NCI-H526 (cell line): ENCODE measurements at places on chromosomes 16 and 17.

GRCh38 chr16:31298958-31299357, 39.2 kb downstream of the ITGAM start:
- no peak for DNase-seq

- DNase-seq, result no peak
Observed at GRCh38 chr16:19704321-19705145, 13.5 kb downstream of the KNOP1 start.

DNA sequence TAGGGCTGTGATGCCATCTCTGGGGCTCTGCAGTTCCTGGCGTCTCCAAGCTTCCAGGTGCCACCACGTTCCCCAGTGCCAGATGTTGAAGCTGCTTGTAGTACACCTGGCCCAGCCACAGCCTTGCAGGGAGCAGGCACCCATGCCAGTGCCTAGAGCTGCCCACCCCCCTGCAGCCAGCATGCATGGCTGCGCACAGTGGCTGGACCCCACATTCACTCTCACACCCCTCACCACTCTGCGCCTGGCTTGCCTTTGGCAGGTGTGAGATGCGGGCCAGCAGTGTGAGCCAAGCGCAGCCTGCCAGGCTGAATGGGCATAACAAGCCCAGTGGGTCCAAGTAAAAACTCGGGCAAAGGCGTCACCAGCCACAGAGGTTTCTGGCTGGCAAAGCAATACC, 75.4 kb upstream of the CHMP6 start:
- DNase-seq, result no peak

GRCh38 chr17:42179335-42179734, 1.6 kb downstream of the KCNH4 start:
- DNase-seq, result no peak

DNA sequence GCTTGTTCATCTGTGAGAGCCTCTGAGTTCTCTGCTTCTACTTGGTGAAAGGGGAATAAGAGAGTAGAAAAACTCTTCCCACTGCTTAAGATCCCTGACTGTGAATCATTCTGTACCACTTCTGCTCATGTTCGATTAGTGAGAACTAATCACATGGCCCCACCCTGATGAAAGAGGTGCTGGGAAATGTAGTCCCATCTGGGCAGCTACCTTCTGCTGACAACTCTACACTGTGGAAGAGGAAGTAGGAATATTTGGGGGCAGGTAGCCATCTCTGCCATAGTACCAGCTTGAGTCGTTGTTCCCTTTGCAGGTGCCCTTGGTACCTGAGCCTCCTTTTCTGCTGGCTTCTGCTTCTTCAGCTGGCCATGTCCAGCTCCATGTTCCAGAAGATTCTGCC, 29.9 kb downstream of the NKD1 start:
- DNase-seq, result no peak

- peak; percentile 45 for DNase-seq
Observed at GRCh38 chr17:8117980-8118768, at the start of gene ALOXE3. TSS of gene ALOXE3 (minus strand) at chr17:8118514. CDS start at chr17:8117990, 524 bp downstream.

DNA sequence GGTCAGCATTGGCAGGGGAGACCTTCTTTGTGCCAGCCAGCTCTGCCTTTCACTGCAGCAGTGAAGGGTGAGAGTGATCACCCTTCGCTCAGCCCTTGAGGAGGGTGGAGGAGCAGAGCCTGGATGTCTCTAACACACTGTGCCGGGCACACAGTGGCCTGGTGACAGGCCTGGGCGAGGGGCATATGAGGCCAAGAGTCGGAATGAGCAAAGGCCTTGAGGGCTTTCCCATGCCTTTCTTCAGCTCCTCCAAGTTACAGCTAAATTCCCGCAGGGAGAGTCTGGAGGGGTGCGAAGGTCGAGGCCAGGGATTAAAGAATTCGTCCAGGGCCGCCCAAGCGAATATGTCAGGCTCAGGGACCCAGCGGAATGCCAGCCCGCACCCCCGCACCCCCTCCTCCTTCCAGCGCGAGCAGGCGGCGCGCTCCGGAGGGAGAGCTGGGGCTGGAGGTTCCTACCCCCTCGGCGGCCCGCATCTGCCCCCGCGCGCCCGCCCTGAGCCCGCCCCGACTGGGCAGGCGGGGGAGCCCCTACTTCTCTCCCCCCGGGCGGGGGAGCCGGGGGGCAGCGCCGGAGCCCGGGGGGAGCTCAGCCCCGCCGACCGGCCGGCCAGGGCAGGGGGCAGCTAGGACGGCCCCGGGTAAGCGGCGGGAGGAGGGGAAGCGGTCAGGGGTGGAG, at the start of gene RASL10B:
RASL10B (plus strand) TSS at position 401 of the 678 bp plus-strand sequence. CDS start 3,546 bp downstream, outside the sequence.
- peak; percentile 69 for DNase-seq
